NCI-H2081 treated with DMSO at 0.1 percent for 48 hours (cell line): ENCODE measurements at places on chromosomes 1 and 21.

DNA sequence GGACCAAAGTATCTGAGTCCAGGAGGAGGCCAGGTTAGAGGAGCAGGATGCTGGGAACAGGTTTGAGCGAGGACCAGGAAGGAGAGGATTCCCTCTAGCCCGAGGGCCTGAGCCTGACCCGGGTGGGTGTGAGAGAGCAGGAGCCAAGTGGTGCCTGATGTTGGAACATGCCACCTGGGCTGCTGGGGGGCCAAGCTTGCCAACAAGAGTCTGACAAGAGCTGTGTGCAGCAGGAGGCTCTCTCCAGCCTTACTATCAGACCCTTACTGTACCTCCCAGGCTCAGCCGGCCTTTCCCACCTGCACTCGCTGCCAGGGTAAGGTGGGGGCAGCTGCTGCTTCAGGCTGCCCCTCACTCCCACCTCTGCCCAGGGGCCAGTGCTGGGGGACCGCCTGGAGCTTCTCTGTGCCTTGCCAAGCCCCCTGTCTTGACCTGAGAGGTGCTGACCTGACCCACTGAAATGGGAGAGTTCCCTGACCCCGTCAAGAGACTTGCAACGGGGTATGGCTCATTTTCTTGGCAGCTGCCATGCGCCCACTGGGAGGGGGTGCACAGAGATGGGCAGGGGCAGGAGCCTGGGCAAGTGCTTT lies 159.6 kb upstream of the VAMP3 start:
- DNase-seq: no peak

DNA sequence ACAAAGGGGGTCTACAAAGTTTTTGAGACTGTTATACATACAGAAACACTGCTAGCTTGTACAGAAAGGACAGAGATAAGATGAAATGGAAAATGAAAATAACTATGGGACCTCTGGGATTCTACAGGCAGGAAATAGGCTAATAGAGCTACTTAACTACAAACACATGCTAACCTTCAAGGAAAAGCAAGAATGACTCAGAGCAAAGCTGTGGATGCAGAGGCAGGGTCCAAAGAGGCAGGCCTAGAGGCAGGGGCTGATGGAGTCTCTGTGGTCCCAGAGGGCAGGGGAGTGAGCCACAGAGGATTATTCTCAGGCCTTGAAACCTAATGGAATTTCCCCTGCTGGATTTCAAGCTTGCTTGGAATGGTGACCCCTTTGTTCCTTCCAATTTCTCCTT lies 18.7 kb upstream of the GOLT1A start:
- DNase-seq: no peak

DNA sequence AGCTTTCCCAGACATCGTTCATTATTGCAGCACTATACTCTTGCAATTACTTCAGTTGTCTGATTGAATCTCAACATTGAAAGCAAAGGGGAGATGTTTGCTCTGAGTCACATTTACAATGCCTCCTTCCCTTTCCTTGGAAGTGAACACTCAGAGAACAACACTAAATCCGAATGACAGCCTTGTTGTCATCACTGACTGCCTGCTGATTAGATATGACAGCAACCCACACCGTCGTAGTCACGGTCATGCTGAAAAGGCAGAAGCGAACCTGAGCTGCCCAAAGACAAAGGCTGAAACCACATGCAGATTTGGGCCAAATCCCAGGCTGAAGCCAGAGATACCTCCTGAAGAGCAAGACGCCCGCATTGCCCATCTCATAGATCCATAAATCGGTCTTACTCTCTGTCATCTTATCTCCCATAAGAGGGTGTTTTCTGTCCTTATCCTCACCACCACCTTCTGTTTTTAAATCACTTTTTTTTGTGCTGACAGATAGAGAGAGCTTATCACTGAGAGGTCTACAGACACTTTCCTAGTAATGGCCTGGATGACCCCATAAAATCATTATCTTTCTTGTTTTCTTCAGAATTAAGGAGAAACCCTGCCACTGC lies 47.5 kb downstream of the TMCO4 start:
- DNase-seq: no peak

- no peak for DNase-seq
Observed at GRCh38 chr1:214678386-214678785, 75.4 kb downstream of the CENPF start.

DNA sequence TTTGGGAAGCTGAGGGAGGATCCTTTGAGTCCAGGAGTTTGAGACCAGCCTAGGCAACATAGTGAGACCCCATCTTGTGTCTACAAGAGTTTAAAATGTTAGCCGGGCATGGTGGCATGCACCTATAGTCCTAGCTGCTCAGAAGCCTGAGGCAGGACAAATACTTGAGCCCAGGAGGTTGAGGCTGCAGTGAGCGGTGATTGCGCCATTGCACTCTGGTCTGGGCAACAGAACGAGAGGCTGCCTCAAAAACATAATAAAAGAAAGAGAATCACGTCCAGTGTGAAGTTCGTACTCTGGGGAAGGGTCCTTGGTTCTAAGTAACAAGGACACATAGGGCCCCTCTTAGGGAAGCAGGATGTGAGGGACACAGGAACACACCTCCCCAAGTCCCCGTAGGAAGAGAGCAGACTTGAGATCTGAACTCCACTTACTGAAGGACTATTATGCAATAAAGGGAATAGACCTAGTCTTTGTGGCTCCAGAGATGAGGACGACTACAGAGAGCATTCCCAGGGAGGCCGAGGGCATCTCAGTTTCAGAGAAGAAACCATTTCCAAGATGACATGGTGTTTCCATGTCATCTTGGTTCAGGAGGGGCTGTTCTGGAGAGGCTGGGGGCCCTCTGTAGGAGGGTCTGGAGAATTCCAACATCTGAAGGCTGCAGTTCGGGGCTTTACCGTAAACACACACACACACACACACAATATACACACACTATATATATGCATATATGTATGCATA lies 10.8 kb upstream of the ENO1 start:
- no peak for DNase-seq

GRCh38 chr1:75768016-75768415 lies 18.0 kb upstream of the RABGGTB start:
- no peak for DNase-seq
